Type B pancreatic cell (in vitro differentiated cells): ENCODE measurements at places on chromosomes 1 and 21.

DNA sequence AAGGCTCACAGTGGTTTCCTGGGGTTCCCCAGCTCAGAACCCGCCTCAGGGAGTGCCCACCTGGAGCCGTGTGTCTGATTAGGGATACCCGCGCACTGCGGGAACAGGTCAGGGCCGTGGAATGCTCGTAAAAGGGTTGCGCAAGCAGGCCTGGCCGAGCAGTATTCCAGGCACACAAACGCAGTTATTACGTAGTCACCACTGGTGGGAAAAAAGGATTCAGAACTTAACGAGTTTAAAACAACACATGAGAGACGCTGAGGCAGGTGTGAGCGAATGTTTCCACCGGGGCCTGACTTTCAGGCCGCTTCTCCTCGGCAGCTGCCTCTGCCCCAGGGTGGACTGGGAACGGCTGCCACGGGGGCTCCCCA lies 18.2 kb downstream of the PLCH2 start:
- no peak for DNase-seq

- peak; percentile 50 for DNase-seq
Measured at GRCh38 chr1:230793463-230793745, 46.2 kb downstream of the CAPN9 start.

GRCh38 chr1:52814465-52814864 lies 28.1 kb upstream of the ZYG11A start:
- DNase-seq, result no peak

DNA sequence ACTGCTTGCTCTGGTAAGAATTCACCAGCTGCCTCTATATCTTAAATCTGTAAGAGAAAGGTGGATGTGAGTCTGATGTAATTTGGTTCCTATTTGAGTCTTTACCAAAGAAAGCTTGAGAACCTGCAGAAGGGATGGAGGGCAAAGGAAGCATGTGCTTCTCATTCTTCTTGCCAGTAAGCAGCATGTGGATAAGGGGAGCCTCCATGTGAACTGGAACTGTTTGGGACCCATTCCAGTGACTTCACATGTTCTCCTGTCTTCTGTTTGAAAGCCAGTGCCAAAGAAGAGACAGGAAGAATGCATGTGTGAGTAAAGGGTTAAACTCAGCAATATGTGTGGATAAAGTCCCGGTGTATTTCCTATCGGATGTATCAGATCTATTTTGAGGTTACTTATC lies 119.6 kb upstream of the ADGRL2 start:
- no peak for DNase-seq

- no peak for DNase-seq
Measured at GRCh38 chr1:64312431-64312830, 109.0 kb downstream of the UBE2U start.

DNA sequence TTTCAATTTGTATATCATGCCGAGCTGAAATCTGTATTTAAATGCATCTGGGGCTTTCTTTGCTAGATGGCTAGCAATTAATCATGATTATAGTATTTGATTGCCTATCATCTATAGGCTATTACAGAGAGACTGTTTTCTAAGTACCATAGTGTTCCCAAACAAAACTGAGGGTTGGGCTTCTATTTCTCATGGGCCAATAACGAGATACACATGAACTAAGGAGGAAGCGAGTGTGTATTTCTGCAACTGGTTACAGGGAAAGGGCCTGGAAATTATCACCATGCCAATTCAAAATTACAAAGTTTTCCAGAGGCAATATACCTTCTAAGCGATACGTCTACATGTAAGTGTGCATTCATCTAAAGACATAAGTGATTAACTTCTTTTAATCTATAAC lies 744.5 kb upstream of the BRINP3 start:
- DNase-seq, result no peak
